ENCODE measurements at places on chromosomes 16 and 17.

- DNase-seq = no peak
Measured at GRCh38 chr17:58306131-58306951, 22.3 kb downstream of the TSPOAP1 start.

GRCh38 chr17:14738652-14738988 lies 437.7 kb downstream of the HS3ST3B1 start:
- DNase-seq = no peak

DNA sequence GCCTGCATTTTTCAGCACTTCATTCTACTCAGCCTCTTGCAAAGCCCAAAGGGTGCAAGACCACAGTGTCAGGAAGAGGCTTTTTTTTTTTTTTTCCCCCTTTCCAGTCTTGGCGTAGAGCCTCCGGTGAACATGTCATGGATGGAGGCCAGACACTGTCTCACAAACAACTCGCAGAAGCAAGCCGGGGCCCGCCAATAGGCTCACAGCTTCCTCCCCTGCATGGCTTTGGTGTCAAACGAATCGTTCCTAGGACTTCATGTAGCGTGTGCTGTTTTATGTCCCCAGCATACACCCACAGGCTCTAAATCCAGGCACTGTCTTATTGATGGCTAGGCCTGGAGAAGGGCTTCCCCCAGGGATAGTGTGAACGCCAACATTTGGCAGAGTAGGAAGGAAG lies 457.7 kb upstream of the MAF start:
- no peak for DNase-seq

GRCh38 chr17:59627770-59628171 lies 8.1 kb downstream of the CLTC start:
- DNase-seq = no peak

- no peak for DNase-seq
Measured at GRCh38 chr17:77466140-77466539, 325.4 kb downstream of the SEC14L1 start.

GRCh38 chr17:40015005-40015997 lies at the start of gene CSF3:
TSS of gene CSF3 (plus strand) at chr17:40015440. CDS start at chr17:40015475, 35 bp downstream.
- DNase-seq = no peak

GRCh38 chr16:11143372-11144035 lies 112.5 kb downstream of the SOCS1 start:
- no peak for DNase-seq

- DNase-seq = no peak
Measured at GRCh38 chr16:46885960-46886763, 2.0 kb downstream of the GPT2 start.

DNA sequence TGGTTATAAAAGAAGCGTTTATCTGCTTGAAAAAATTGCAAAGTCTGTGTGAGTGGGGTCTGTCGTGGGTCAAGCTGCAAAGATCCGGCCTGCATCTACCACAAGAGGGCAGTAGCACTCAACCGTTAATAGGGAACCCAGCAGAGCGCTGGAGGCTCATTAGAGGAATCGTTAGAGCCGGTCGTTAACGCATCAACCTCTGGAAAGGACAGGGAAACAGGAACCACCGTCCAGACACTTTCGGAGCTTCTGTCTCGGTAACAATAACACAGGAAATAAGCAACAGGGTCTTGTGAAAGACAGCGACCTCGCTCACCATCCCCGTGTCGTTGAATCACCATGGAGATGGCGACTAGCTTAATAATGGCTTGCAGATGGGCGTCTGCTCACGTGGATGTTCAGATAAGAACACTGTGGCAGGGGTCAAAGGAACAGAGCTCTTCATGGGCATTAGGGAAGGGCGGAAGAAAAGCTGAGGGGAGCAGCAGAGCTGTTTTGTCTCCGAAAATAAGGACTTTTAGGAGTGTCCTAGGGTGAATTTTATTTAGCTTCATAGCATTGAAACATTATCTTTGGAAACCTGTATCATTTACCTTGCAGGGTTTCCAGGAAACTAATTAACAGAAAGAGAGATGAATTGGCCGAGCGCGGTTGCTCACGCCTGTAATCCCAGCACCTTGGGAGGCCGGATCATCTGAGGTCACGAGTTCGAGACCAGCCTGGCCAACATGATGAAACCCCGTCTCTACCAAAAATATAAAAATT lies 11.9 kb upstream of the NSRP1 start:
- peak; percentile 74 for DNase-seq

GRCh38 chr17:61338000-61338798 lies 61.4 kb upstream of the TBX2 start:
- no peak for DNase-seq

GRCh38 chr17:77596491-77597417 lies 361.7 kb upstream of the TNRC6C start:
- no peak for DNase-seq

DNA sequence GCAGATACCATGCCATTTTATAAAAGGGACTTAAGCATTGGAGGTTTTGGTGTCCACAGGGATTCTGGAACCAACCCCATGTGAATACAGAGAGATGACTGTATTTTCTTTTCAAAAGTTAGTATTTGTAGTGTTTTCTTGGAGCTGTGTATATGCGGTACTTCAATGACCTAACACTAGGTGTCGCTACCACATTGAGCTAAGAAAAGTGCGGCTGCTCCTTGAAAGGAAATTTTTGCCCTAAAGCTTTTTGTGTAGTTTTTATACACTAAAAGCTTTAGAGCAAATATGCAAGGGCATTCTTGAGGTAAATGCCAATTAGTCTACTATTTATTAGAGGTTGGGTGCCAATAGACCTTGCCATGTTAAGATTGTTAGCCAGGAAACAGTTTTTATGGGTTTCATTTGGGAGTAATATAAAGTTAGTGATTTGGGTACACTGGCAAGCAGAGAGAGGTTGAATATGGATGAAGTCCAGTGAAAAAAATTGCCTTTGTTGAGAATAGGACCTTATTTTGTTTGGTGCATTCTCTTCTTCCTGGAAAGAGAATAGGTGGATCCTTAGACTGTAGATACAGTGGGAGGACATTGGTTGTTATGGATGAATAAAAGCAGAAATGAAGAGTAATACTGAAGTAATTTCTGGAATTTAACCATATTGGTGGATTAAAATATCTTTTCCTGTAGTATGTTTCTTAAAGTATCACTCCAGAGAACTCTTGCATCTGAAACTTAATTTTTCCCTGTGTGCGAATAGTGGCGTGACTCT lies 43.3 kb downstream of the BCAS3 start:
- DNase-seq = peak; percentile 54

GRCh38 chr17:78359321-78359996 lies 418 bp downstream of the SOCS3 start:
- DNase-seq = no peak

GRCh38 chr16:58684001-58684353 lies 593 bp downstream of the SLC38A7 start:
- DNase-seq = no peak

DNA sequence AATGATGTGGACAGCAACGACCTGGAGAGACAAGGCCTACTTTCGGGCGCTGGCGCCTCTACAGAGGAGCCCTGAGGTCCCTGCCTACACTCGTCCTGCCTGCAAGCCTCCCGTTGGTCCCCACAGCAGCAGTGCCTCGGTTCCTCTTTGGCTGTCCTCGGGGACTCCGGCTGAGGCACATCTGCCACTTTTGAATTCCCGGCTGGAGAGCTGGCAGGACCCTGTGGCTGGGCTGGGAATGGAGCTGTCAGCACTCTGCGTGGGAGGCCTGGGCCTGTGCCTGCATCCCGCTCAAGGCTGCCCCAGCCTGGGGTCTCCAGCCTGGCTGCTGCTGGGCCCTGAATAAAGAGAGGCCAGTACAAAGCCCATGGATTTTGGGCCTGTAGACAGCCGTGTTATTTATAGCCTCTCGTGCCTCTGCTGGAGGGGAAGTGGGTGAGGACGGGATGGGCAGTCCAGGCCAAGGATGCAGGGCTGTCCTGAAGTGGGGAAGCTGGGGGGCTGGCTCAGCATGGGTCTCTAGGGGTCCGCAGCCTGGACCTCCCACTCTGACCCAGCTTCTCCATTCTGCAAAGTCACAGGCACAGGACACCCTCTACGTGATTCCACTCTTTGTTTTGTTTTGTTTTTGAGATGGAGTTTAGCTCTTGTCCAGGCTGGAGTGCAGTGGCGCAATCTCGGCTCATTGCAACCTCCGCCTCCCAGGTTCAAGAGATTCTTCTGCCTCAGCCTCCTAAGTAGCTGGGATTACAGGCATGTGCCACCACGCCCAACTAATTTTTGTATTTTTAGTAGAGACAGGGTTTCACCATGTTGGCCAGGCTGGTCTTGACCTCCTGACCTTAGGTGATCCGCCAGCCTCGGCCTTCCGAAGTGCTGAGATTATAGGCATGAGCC lies 10.6 kb upstream of the SPNS2 start:
- DNase-seq = no peak

GRCh38 chr17:17837966-17838962 lies 1.5 kb upstream of the SREBF1 start:
- DNase-seq = no peak

DNA sequence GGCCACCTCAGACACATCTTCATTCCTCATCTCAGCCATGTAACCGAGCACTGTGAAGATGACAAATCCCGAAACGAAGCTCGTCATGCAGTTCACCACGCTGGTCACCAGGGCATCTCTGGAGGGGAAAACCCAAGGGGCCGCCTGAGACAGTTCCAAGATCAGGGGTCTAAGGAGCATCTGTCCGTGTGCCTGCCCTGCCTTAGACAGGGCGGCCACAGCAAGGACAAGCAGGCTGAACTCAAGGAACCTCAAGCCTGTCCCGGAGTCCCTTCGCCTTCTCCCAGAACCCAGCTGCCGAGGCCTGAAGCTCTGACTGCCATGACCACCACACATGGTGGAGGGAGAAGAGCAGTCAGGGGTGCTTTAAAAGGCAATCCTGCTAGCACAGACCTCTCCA lies 22.7 kb downstream of the SLC6A4 start:
- DNase-seq = no peak

GRCh38 chr16:12337871-12338655 lies 361.5 kb downstream of the SNX29 start:
- no peak for DNase-seq

GRCh38 chr16:558298-559020 lies 1.7 kb upstream of the PRR35 start:
- DNase-seq = no peak

DNA sequence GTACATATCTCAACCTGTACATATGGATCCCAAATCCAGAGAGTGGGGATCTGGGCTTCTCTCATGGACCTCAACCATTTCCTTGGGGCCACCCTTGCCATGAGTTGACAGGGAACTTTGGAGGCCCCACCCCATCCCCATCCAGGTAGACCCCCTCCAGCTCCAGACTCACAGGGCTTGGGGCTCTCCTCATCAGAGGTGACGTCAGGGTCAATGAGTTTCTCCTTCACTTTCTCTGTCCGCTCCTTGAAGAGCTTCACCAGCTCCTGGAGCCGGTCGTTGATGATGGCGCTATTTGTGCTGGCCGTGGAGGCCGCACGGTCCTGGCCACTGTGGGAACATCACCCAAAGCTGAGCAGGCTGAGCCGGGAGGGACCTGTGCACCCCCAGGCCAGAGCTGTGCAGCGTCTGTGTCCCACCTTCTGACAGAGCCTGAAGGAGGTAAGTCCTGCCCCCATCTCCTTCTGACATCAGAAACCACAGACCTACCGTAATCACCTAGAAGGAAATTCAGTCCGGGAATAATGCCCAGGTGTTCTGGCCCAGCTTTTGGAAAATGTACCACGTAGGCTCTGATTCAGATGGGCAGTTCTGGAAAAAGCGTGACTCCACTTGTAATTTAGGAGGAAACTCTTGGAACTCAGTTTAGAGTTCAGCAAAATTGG lies 50.6 kb downstream of the CNGB1 start:
- no peak for DNase-seq

- no peak for DNase-seq
Measured at GRCh38 chr17:48973806-48974205, 5.4 kb upstream of the GIP start.

DNA sequence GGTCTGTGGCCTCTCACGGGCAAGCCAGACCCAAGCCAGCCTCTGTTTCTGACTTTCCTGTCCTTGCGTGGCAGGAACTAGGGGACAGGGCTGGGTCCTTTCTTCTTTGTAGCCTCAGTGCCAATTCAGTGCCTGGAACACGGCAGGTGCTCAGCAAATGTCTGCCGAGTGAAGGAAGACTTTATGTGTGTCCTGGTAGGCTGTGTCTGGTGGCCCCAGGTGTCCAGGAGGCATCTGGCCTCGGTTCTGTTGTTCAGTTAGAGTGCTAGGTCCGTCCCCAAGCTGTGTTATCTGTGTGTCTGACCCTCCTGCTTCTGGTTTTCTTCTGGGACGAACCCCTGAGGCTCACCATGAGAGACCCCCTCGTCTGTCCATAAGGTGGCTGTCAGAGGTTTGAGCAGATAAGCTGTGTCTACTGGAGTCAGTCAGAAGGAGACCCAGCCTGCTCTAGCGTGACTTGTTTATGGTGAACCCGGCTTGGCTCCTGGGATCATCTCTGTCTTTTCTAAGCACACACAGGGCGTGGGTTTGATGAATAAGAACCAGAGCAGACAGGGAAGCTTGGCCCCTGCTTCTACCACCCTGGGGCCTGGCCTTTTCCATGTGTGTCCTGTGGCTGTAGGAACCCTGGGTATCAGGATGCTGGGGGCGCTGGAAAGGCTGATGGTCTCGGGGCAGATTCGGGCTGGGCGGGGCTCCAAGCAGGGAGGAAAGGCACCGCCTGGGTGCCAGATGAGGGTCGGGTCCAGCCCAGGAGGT lies 39.3 kb downstream of the ENGASE start:
- no peak for DNase-seq

- DNase-seq = no peak
Measured at GRCh38 chr17:45092911-45093430, 31.9 kb downstream of the NMT1 start.

- DNase-seq = no peak
Measured at GRCh38 chr17:76560036-76560876, 20.4 kb downstream of the PRCD start.

GRCh38 chr17:68701046-68701445 lies 99.9 kb upstream of the FAM20A start:
- no peak for DNase-seq

GRCh38 chr17:35546487-35546886 lies 9.0 kb upstream of the SLFN12L start:
- no peak for DNase-seq

DNA sequence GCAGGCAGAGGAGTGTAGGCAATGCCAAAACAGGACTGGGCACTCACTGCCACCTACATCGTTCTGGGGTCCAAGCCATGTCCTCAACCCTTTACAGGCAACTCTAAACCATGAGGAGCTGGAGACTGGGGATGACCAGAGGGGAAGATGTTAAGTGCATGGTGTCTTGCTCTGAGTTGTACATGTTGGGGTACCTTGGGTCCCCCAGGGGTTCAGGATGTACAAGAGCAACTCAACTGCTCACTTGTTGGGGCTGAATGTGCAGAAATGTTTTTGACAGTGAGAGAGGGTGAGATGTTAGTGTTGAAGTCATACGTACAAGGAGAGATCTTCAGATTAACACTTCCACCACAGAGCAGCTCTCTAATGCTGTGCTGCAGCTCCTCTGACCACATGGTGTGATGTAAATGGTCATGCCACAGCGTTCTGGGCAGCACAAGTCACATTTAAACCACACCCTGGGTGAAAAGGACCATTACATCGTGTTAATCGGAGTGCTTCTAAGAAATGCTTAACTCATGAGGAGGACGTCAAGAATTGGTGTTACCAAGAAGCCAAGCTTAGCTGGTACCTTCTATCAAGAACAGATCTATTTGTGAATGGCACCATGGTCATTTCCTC lies 2.4 kb downstream of the CCL18 start:
- DNase-seq = peak; percentile 78

Measured in CD4-positive, alpha-beta T cell treated with Interleukin-4 for 4 hours (primary cell).